ENCODE measurements at places on chromosomes 4 and X.

DNA sequence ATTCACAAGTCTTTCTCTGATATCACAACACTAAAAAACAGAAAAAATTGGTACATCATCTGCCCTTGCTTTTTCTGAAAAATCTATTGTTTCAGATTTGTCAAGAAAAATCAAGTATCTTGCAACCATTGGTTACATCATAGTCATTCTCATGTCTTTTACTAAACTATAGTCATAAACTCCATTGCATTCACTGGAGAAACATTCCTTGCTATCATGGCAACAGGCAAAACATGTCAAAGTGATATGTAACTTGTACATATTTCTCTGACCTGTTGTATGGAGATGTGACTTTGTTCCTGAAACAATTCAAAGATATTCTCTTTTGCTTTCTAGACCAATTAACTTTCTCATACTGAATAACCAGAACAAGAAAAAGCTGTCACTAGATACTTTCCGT is 121.9 kb upstream of the ANK2 start:
- no peak for DNase-seq

- no peak for DNase-seq
Observed at GRCh38 chr4:30756553-30756952, 36.4 kb downstream of the PCDH7 start.

DNA sequence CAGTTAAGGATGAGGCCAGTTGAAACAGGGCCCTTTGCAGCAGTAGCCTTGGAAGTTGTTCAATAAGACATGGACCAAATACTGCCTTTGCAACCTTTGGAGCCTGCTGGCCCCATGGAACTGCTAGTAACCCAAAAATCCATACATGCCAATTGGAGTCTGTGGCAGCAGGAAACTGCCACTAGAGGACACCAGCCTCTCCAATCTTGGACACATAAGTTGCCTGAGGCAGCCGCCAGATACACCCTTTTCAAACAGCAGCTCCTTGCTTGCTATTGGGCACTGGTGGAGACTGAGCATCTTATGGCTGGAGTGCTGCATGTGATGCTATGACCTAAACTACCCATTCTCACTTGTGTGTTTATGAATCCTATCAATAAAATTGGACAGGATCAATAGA is 14.8 kb upstream of the LAP3 start:
- DNase-seq: no peak

DNA sequence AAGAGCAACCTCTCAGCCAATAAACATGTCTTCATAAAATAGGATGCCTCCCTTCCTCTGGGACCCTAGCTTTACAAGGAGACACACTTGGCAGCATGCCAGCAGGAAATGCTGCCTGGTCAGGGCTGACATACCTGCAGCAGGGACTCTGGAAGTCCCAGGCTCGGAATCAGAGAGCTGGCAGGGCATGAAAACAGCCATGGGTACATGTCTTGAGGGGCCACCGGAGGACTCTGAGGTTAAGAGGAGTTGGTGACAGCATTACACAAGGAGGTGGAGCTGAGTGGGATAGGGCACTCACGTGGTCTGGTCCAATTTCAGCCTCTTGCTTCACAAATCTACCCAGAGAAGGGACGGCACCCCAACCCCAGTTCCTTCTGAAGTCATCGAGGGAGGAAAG is 15.7 kb downstream of the MSX1 start:
- no peak for DNase-seq

DNA sequence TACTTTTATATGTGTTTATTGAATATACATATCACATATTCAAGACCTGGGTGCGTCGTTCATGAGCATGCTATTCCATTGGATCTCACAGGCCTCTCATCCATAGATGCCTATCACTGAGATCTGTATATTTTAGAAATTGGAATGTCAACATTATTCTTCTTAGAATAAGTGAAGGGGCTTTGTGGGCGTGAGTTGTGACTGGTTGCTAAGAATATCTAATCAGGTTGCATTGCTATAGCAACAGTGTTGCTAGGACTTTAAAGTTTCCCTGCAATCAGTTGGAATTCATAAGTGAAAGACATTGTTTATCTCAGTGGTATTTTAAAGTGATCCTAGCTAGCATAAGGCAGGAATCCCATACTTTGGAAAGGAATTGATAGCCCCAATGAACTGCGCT is 36.7 kb upstream of the ANK2 start:
- DNase-seq: no peak

- no peak for DNase-seq
Observed at GRCh38 chr4:189033801-189034347, 894.6 kb downstream of the TRIML1 start.

- DNase-seq: no peak
Observed at GRCh38 chr4:38230821-38231563, 270.8 kb downstream of the PTTG2 start.

DNA sequence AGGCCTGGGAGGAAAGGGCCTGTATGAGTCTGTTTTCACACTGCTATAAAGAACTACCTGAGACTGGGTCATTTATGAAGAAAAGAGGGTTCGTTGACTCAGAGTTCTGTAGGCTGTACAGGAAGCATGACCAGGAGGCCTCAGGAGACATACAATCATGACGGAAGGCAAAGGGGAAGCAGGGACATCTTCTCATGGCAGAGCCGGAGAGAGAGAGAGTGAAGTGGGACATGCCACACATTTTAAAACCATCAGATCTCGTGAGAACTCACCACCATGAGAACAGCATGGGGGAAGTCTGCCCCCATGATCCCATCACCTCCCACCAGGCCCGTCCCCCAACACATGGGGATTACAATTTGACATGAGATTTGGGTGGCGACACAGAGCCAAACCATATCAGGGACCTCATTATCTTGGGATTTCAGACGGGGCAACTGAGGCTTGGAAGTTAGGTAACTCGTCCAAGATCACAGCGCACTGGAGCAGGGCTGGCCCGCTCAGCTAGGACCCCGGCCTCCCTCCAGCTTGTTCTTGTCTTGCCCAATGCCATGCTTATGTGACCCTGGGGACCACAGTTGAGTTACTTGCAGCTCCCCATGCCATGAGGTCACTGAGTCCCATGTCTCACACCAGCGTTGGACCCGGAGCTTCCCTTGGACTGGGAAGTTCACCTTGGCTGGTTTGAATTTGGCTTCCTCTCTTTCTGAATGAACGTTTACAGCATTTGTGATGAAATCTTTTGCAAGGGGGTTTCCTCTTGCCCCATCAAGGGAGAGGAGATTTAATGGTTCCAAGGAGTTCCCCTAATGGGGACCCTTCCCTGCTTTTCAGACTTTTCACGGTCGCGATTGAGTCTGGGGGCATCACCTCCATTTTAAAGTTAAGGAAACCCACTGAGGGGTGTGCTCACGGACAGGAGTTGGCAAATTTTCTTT is 18.1 kb downstream of the HTRA3 start:
- DNase-seq: no peak

DNA sequence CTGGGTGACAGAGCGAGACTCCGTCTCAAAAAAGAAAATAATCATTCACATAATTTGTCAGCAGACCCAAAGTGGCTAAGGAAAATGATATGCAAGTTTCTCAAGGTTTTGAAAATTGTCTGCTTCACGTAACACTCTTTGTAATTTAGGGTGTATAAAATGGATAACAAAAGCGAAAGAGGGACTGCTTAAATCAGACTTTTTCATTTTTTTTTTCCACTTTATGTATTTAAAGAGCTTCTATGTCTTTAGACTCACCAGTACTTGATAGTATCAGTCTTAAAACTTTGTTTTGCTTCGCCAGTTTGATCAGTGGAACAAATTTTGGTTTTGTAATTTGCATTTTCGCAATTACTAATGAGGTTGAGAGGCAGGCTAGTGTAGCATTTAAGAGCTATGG is 34.6 kb downstream of the USP9X start:
- DNase-seq: no peak

DNA sequence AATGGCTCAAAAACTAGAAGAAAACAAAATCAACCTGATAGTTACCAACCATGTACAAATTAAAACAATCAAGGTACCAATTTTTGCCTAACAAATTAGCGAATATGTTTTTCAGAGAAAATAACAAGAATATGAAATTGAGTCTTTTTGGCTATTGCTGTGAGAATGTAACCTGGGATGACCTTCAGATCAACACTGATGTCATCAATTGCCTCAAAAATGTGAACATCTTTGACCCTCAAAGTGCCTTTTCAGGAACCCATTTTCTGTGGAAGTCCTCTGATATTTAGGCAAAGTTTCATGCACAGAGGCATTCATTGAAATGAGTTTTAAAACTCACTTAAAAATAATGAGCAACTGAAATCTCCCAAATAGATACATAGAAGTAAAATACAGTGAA is 6.1 kb downstream of the RELL1 start:
- DNase-seq: no peak

- no peak for DNase-seq
Observed at GRCh38 chr4:71602289-71602900, 181.5 kb downstream of the GC start.

DNA sequence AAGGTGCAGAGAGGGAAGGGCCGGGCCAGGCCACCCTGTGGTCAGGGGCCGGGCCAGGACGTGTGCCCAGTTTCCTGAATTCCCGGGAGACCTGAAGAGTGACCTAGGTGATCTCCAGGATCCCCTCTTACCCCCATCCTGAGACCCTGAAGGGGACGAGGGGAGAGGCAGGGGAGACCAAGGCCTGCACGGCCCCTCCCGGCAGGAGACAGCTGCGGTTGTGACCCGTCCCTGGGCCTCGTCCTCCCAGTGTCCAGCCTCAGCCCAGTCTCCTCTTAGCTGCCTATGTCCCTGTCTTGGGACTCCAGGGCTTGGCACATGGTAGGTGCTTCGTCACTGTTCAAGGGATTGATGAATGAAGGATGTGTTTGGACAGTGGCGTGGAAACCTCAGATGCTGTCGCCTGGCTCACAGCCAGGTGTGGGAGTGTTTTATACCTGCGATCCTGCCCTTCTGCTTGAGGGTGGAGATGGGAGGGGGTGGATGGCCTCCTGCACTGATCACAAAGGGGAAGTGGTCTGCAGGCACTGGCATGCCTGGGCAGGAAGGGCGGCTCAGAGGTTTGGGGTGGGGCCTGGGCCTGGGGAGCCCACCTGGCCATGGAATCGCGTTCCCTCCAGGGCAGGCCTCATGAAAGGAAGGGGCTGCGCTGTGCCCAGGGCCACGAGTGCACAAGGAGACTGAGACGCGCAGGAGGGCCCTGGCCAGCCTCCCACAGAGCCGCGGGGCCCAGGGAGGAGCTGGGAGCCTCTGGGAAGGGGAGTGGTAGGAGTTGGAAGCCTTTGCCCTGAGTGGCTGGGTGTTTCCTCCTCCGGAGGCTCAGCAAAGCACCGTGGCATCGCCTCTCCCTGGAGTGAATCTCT is 6.9 kb downstream of the SH3TC1 start:
- DNase-seq: no peak

All from CD4-positive, alpha-beta T cell treated with Interleukin-21 for 1 hour (primary cell).